Astrocyte (in vitro differentiated cells and primary cell): ENCODE measurements at places on chromosomes 7 and 10.

DNA sequence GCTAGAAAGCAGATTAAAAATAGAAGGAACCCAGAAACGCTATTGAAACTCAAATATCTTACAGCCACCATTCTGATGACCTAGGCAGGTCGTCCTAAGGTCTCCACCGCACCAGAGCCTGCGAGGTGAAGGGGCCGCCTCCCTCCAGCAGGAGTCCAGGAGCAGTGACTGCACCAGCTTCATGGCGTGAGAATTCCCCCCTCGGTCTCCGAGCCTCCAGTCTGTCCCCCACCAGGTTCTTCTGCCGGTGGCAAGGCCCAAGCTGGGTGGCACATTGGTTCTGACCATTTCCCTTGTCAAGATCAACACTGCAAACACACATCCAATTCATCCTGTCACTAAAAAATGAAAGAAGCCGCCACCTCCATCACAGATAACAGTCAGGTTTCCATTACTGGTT, 98.7 kb downstream of the DIP2C start:
- DNase-seq, result no peak

- DNase-seq, result no peak
Observed at GRCh38 chr7:25665374-25665773, 437.1 kb upstream of the NPVF start.

- DNase-seq, result no peak
Observed at GRCh38 chr7:148340438-148341280, 249.9 kb upstream of the C7orf33 start.

DNA sequence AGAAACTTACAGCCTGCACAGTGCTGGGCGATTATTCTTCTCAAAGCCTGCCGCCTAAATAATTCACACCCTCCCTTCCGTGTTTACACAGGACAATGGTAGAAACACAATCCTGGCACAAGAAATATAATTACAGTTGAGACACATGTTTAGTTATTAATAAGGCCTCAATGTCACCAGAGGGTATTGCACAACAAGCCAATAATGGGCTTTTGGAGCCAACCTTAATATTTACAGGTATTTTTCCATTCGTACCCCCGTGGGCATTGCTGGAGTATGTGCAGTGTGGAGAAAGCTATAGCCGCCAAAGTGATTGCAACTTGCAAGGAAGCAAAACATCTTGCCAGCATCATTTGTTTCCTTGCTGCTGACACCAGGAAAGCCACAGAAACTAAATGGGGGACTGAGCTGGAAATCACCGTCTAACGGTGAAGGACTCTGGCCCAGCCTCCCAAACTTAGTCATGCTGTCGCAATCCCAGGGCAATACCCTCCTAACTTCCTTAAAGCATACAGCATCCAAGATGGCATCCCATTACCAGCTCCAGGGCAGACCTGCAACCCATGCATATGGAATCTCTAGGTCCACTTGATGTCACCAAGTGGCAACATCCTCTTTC, 8.6 kb downstream of the CALN1 start:
- DNase-seq, result no peak

- DNase-seq, result no peak
Observed at GRCh38 chr7:158959021-158959717, 102.8 kb downstream of the DYNC2I1 start.

- DNase-seq, result no peak
Observed at GRCh38 chr7:150727381-150727780, 9.8 kb upstream of the GIMAP5 start.

GRCh38 chr7:157673573-157673972, 336.8 kb downstream of the DNAJB6 start:
- no peak for DNase-seq
